ENCODE measurements at places on chromosomes 4 and X.
A peak's percentile ranks its signal among the peaks of the same experiment; 100 is the strongest.

- no peak for DNase-seq
Measured at GRCh38 chr4:81881855-81882621, 410.3 kb upstream of the RASGEF1B start.

DNA sequence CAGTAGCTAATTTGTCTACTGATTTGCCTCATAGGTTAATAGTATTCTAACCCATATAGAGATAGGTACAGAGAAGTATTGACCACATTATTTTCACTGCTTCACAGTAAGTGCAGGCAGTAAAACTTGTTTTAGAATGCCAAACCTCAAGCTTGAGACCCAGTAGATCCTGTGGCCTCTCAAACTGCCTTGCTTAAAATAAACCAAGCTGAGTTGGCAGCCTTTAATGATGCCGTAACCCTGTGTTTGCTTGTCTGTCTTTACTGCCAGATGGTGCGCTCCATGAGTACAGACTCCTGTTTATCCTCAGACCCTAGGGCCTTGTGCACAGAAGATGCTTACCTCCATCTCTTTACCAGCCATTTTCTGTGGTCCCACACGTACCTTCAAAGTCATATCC lies 50.8 kb downstream of the ANXA3 start:
- DNase-seq = no peak

GRCh38 chr4:45345558-45345957 lies 619.2 kb upstream of the GNPDA2 start:
- no peak for DNase-seq

DNA sequence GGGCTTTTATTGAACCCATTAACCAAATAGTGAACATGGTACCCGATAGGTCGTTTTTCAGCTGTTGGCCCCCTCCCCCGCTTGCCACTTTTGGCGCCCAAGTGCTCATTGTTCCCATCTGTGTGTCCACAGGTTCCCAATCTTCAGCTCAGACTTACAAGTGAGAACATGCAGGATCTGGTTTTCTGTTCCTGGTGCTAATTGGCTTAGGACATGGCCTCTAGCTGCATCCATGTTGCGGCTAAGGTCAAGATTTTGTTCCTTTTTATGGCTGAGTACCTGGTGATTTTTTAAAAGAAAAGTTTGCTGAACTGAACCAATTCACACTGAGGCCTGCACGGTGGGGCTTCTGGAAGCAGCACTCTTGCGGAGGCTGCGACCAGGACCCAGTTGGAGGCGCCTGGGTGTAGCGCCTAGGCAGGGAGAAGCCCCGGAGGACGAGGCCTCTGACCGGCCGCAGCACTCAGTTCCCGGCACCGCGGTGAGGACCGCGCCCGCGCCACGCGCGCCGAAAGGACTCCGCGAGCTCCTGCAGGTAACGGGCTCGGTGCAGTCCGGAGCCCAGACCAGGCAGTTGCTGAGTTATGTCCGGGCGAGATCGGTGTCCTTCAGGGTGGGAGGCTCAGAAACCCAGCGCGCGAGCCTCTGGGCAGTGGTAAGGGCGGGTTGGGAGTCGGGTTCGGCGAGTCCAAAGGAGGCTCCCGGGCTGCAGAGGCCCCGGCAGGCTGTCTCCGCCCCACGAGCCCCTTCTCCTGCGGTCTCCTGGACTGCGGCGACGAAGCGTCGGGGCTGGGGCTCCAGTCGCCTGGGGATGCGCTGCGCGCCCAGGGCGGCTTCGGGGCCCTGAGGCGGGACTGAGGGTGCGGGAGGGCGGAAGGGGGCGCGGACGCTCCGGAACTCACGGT lies 15.8 kb upstream of the SLC25A4 start:
- DNase-seq = no peak

GRCh38 chr4:180766944-180767729 lies 1476.1 kb upstream of the TENM3 start:
- no peak for DNase-seq

- no peak for DNase-seq
Measured at GRCh38 chrX:3699821-3700381, 13.5 kb downstream of the PRKX start.

- DNase-seq = no peak
Measured at GRCh38 chr4:144574509-144574908, 71.4 kb upstream of the HHIP start.

GRCh38 chr4:178480881-178481280 lies 1038.6 kb upstream of the AGA start:
- DNase-seq = no peak

- no peak for DNase-seq
Measured at GRCh38 chr4:84498203-84498934, 723 bp downstream of the NKX6-1 start.

DNA sequence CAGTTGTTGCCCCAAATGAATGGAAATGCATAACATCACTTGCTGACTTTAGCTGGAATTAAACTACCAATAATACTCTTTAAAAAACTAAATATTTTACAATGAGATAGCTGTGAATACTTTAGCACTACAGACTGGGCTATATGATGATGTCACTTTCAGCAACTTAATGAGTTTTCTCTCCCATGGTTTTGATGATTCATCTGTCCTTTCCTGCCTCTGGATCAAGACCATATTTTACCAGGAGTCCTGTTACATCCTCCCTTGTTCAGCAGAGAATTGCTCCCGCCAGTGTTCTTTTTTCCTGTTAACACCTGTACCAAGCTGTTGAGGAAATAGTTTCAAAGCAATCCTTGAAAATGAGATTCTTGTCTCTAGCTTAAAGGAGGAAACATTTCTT lies 543.0 kb downstream of the SPRY1 start:
- no peak for DNase-seq

- DNase-seq = peak; percentile 6
Measured at GRCh38 chrX:23694606-23695005, 27.3 kb downstream of the PRDX4 start.

GRCh38 chr4:116183241-116183640 lies 902.1 kb downstream of the TRAM1L1 start:
- no peak for DNase-seq

DNA sequence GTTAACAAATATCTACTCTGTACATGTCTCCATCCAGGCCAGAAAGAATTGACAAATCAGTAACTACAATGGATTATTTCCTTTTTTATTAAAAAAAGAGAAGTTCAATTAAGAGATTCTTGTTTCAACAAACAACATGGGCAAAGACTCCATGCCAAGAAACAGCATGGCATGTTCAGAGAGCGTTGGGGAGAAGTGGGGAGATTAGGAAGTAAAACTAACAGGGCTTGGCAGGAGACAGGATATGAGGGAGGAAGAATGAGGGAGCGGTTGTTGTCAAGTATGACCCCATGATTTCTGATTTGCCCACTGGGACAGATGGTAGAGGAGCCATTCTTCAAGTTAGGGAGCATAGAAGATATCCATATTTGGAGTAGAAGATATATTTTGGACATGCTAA lies 128.4 kb downstream of the RNF150 start:
- DNase-seq = no peak

- peak; percentile 2 for DNase-seq
Measured at GRCh38 chrX:70998411-70999027, 67.6 kb upstream of the SLC7A3 start.
